Cardiac muscle cell (in vitro differentiated cells and primary cell): ENCODE measurements at places on chromosomes 7 and 10. TPM values are rescaled to one million over a fixed set of nuclear protein-coding genes. Genes with fewer than 3 reads are reported as not detected.

DNA sequence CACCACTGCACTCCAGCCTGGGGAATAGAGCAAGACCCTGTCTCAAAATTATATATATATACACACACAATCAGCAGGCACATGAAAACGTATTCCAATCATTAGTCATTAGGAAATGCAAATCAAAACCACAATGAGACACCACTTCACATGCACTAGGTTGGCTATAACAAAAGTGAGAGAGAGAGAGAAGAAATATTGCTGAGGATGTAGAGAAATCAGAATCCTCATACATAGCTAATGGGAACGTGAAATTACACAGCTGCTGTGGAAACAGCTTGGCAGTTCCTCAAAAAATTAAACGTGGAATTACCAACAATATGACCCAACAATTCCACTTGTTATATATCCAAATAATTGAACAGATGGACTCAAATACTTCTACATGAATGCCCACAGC is 43.3 kb upstream of the CNNM1 start:
- no peaks in the 10 kb centered on the region for H3K36me3 ChIP-seq
- H3K27ac ChIP-seq = no peak overlapping the region
- no peaks in the 10 kb centered on the region for H3K27me3 ChIP-seq
- no peaks in the 10 kb centered on the region for H3K4me1 ChIP-seq
- H3K4me3 ChIP-seq = no peak overlapping the region

DNA sequence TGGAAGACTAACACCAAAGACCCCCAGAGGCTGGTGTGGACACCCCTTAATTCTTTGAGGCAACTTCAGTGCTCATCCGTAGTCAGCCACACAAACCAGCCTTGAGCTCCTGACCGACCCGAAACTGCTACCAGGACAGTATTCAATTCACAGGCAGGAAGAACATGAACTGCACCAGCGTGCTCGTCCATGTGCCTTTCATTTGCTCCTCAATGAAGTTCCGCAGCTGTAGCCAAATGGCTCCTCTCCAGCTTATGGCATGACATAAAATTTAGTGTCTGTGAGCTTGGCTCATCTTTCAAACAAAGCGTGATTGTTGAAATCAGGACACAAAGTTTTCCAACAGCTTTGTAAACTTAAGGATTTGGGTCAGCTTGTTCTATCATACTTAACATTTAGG is 144.1 kb upstream of the FAM171A1 start:
- no peaks in the 10 kb centered on the region for H3K4me1 ChIP-seq
- H3K36me3 ChIP-seq = no peaks in the 10 kb centered on the region
- peak; percentile 30 for DNase-seq
- no peak overlapping the region for H3K27ac ChIP-seq

The HGF gene
- 0.11 and 0.66 TPM in 2 replicates for total RNA-seq

- H3K27ac ChIP-seq = peak overlapping the region; percentile 18
- no peaks in the 10 kb centered on the region for H3K27me3 ChIP-seq
- H3K4me3 ChIP-seq = no peak overlapping the region
- no peaks in the 10 kb centered on the region for H3K36me3 ChIP-seq
- no peak for DNase-seq
Observed at GRCh38 chr7:11170175-11170574, 196.5 kb downstream of the PHF14 start.

DNA sequence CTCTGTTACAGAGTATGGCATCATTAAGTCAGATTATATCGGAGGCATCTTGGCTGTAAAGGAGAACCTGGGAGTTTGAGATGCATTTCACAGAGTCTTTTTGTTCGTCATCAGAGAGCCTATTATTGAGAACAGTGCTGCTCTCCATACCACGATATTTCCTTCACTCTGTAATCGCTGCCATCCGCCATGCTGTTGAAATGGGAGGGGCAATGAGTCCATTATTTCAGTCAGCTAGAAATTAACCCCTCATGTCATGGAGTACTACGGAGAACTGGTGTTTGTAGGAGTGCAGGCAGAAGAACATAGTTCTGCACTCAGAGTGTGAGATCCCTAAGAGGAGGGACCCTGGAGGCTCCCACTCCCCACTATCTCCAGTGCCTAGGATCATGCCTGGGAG is 59.2 kb downstream of the SLC16A12 start:
- no peak for DNase-seq
- peak overlapping the region; percentile 97 for H3K27ac ChIP-seq
- no peak overlapping the region for H3K4me3 ChIP-seq
- H3K4me1 ChIP-seq = peaks cover 83% of the 10 kb centered on the region
- H3K36me3 ChIP-seq = no peaks in the 10 kb centered on the region

DNA sequence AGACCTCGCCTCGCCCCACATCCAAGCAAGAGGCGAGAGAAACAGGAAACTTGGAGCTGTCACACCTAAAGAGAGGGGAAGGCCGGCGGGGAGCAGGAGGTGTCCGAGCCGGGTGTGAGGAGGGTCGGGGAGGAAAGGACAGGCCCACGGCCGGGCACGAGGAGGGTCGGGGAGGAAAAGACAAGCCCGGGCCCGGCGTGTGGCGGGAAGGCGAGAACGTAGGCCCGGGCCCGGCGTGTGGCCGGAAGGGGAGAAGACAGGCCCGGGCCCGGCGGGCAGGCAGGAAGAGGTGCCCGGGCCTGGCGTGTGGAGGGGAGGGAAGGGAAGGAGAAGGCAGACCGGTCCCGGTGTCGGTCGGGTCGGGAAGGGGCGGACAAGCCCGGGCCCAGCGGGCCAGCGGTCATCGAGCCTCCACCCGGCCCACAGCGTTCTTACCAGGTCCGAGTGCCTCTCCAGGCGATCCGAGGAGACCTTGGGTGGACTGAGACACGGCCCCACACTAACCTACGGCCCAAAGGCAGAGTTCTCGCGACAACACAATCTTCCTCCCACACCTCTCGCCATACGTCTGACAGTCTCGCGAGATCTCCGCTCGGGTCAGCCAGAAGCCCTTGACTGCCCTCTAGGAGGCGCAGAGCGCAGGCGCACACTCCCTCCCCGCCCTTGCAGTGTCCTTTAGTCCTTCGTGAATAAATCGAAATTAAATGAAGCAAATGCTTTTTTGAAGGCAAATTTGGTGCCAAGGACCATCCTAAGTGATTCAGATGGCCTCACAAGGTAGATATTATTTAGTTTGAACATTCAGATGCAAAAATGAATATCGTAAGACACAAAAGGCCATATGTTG is at the start of gene NCOA4:
Gene NCOA4, minus strand, starts transcription at position 533 of the 847 bp plus-strand sequence. CDS start 13,943 bp downstream, outside the sequence.
- H3K27ac ChIP-seq = peak within 1 kb of the TSS; percentile 91
- peak; percentile 99 for DNase-seq

The TRUB1 gene
- total RNA-seq = 16.8 and 18.3 TPM in 2 replicates

The UTF1 gene
- not detected in 2 replicates for total RNA-seq

The CTAGE4 gene
- total RNA-seq = not detected in 2 replicates

DNA sequence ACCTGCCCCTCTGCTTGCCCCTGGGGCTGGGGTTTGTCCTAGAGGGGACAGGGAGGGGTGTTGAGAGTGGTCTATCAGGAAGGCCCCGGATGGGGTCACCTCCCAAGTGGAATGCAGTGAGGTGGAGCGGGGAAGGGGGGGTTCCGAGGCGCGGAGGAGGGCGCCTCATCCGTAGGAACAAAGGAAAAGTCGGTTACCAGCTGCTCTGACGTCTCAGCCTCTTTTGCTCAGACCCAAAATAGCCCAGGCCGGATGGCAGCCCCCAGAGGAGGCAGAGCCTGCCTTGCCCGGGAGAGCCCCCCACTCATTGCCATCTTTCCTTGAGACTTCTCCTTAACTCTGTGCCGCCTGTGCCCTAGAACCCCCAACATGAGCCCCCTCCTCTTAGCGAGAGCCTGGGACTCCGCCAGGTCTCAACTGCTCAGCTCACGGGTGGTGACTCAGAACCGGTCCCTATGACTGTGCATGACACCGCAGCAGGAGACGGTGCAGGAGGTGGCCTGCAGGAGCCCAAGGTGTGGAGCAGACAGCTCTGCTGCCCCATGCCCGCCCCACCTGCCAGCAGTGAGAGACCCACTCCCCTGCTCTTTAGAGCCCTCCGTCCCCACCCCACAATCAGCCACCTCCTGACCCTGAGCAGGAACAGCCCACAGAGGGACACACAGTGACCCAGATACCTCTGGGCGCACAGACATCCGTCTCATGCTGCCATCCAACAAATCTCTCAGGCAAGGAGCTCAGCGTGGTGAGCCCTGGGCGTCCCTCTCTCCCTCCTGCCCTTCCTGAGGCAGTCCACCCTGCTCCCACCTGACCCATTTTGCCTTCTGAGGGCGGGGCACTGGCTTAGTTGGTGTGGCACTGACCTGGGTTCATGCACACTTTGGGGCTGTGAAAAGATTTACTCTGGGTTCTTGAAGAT is 13.1 kb downstream of the STX1A start:
- H3K4me1 ChIP-seq = peaks cover 6% of the 10 kb centered on the region
- DNase-seq = no peak
- no peak overlapping the region for H3K4me3 ChIP-seq

The C1QL3 gene
- total RNA-seq = 0.35 TPM in 1 of 2 replicates, not detected in the other

The ADAP1 gene
- total RNA-seq = 12.0 and 12.8 TPM in 2 replicates

DNA sequence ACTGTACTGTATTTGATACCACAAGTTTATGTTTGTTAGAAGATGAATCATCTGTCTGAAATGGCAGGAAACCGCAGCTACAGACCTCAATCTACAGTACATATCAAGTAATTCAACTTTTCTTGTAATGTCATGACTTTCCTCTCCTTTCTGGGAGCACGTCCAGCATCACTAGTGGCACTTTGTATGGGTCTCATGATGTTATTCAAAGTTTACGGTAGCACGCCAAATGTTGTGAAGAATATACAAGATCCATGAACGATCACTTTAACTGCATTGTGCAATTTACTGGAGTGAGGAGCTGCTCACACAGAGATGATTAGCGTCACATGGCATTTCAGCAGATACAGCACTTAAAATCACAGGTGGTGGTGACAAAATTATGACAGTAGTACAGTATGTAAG is 257.8 kb upstream of the GNAI1 start:
- no peaks in the 10 kb centered on the region for H3K27me3 ChIP-seq
- no peaks in the 10 kb centered on the region for H3K4me1 ChIP-seq
- no peak overlapping the region for H3K27ac ChIP-seq
- DNase-seq = no peak
- H3K36me3 ChIP-seq = no peaks in the 10 kb centered on the region

DNA sequence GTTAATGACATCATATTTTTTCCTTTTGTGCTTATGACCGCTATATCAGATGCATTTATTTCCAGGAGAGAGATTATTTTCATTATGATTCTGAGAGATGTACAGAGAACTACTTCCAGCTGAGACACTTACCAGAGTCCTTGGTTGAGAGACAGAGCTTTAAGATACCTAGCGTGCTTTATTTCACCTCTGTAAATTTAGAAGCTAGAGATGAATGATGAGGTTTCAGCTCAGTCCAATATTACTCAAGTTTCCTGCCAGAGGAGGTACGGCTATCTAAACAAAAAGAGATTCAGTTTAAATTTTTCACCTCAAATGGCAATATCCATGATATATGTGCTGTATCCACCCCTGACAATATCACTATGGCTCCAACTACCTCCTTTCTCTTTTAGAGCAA is 182.6 kb upstream of the FAM3C start:
- H3K36me3 ChIP-seq = no peaks in the 10 kb centered on the region
- no peaks in the 10 kb centered on the region for H3K27me3 ChIP-seq
- H3K27ac ChIP-seq = no peak overlapping the region

The PTF1A gene
- not detected in 2 replicates for total RNA-seq

DNA sequence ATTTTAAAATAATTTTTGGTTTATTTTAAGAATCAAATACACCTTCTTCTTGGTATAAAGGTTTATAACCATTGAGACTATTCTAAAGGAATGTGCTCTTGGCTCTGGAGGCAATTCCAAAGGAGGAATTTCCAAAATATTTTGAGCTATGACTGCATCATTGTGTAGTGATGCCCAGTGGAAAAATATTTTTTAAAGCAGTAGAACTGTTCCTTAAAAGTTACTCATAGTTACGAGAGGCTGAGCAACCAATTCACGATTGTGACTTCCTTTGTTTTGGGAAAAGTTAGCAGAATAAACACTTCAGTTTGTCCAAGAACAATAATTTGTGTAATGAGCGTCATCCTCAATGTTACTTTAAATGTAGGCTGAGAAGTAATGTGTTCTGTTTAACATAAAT is 233.6 kb downstream of the BAMBI start:
- no peak overlapping the region for H3K4me3 ChIP-seq
- no peak for DNase-seq
- no peak overlapping the region for H3K27ac ChIP-seq
- H3K36me3 ChIP-seq = no peaks in the 10 kb centered on the region
- peaks cover under 1% of the 10 kb centered on the region for H3K4me1 ChIP-seq
- H3K27me3 ChIP-seq = no peaks in the 10 kb centered on the region

The VSTM2A gene
- not detected in 2 replicates for total RNA-seq

The GPRIN2 gene
- total RNA-seq = 2.3 and 9.1 TPM in 2 replicates

- DNase-seq = peak; percentile 59
- no peak overlapping the region for H3K4me3 ChIP-seq
- no peaks in the 10 kb centered on the region for H3K27me3 ChIP-seq
- no peak overlapping the region for H3K27ac ChIP-seq
- H3K36me3 ChIP-seq = no peaks in the 10 kb centered on the region
- H3K4me1 ChIP-seq = no peaks in the 10 kb centered on the region
Observed at GRCh38 chr10:22550732-22551131, 163.6 kb downstream of the PIP4K2A start.

The LIPM gene
- not detected in 2 replicates for total RNA-seq

GRCh38 chr10:110865186-110865808 is 6.4 kb upstream of the PDCD4 start:
- no peaks in the 10 kb centered on the region for H3K36me3 ChIP-seq
- H3K4me3 ChIP-seq = no peak overlapping the region
- H3K27ac ChIP-seq = peak overlapping the region; percentile 13
- DNase-seq = peak; percentile 43

DNA sequence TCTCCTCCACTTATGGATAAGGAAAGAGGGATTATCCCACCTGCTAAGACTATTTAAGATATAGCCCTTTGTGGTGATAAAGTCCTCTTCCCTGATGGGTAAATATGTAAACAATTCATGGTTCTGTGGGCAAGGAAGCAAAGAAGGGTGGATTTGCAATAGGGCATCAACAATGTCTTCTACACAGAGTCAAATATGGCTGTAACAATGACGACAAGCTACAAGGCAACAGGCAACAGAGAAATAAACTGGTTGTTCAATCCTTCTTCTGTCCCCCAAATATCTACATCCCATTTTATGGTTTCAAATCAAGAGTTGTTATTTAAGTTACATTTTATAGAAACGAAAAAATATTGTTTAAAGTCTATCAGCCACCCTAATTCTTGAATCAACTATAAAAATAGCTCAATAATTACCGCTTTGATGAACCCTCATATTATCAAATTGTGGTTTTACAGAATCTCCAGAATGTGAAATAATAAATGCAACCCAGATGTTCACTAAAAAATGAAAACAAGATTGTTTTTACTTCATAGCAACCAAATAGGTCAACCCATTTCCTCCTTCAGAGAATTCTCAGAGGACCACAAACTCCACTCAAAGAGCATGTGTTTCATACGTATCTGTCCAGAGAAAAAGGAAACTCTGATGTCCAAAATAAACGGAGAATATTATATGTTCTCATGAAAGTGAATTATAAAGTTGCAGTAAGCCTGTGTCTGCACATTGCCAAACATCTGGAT is 13.8 kb downstream of the CYTH3 start:
- H3K4me1 ChIP-seq = no peaks in the 10 kb centered on the region
- H3K36me3 ChIP-seq = no peaks in the 10 kb centered on the region
- DNase-seq = peak; percentile 93
- no peak overlapping the region for H3K4me3 ChIP-seq
- H3K27me3 ChIP-seq = no peaks in the 10 kb centered on the region

The H2BK1 gene
- not detected in 2 replicates for total RNA-seq

The STOX1 gene
- total RNA-seq = 6.0 TPM in 2 replicates

GRCh38 chr10:112294169-112294568 is 11.0 kb downstream of the TECTB start:
- peaks cover 26% of the 10 kb centered on the region for H3K4me1 ChIP-seq
- H3K4me3 ChIP-seq = no peak overlapping the region
- no peak for DNase-seq

The BHLHA15 gene
- 2.2 TPM in 1 of 2 replicates, not detected in the other for total RNA-seq
